NCI-H226 (cell line): ENCODE measurements at places on chromosomes 13 and 19.

GRCh38 chr19:47331931-47332547, at the start of gene C5AR2:
Gene C5AR2, plus strand, starts transcription at chr19:47332175. Its CDS starts 8,625 bp downstream, at chr19:47340800.
- no peak for DNase-seq

DNA sequence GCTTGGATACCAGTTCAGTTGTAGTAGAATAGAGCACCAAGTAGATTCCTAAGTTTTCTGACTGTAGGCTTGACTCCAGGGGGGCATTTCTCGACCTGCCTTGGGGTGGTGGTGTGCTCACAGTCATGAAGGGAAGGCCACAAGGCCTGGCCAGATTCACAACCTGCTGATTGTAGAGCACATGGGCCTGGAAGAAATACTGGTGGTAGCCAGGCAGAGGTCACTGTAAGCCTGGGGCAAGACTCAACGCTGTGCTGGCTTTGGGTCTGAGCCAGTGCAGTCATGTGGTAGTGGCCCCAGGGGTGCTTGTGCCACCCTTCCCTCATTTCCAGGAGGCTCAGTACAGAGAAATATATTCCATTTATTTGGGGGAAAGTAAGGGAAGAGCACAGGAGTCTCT, 832.3 kb upstream of the SLC10A2 start:
- DNase-seq: no peak

GRCh38 chr19:1756264-1756663, 3.0 kb downstream of the ONECUT3 start:
- DNase-seq: no peak

GRCh38 chr13:109654341-109655205, 131.8 kb downstream of the IRS2 start:
- DNase-seq: no peak

GRCh38 chr13:72109863-72110262, 242.9 kb upstream of the DACH1 start:
- peak; percentile 33 for DNase-seq

- no peak for DNase-seq
Observed at GRCh38 chr19:39825093-39825463, 8.9 kb downstream of the DYRK1B start.

DNA sequence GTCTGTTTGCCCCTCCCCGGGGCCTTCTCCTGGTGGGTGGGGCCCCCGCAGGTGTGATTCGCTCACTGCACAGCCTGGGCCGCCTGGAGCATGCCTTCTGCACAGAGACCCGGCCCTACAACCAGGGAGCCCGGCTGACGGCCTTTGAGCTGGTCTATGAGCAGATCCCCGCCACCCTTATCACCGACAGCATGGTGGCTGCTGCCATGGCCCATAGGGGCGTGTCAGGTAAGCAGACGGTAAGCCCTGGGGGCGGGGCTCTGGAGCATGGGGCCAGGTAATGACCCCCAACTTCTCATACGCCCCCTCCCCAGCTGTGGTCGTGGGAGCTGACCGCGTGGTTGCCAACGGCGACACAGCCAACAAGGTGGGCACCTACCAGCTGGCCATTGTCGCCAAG, 4.2 kb downstream of the MRI1 start:
- no peak for DNase-seq

- DNase-seq: no peak
Observed at GRCh38 chr19:39154629-39155100, 29.1 kb downstream of the PAK4 start.

- no peak for DNase-seq
Observed at GRCh38 chr19:5022066-5022860, 53.4 kb downstream of the KDM4B start.

DNA sequence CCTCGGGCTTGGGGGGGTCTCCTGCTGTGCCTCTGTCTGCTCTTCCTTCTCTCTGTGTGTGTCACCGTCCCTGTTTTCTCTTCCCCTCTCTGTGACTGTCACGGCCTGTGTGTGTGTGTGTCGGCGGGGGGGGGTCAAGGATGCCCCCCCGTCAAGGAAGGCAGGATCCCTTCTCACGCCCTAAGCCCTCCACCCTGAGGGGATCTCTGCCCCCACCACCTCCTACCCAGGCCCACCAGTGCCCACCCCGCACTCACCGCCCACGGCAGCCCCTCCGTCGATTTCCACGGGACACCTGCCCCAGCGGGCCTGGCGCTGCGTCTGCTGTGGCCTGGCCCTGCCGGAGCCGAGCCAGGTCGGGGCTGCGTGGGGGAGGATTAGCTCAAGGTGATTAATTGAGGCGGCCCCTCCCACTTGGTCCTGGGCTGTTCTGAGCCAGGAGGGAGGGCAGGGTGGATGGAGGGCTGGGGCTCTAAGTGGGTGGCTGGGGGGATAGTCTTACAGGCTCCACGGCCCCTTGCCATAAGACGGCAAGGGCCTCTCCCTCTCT, at the start of gene RAX2:
TSS of gene RAX2 (minus strand) at position 323 of the 550 bp plus-strand sequence. CDS start 486 bp downstream, outside the sequence.
- no peak for DNase-seq

DNA sequence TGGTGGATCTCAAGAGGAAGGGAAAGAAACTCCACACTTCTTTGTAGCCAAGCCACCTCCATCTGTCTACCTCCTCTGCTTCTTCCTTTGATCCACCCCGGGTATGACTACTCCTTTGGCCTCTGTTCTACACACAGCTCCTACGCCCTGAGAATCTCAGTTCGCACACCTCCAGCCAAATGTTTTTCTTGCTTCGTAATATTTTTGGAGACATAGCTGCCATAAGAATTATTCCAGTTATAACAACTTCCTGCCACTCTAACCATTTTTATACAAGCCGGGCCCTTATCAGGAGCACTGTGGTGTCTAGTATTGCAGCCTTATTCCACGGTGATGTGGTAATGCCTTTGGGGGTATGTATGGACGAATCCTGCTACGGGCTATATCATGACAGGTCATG, 126.7 kb downstream of the STARD13 start:
- no peak for DNase-seq
